ENCODE measurements at places on chromosomes 11 and 22.

DNA sequence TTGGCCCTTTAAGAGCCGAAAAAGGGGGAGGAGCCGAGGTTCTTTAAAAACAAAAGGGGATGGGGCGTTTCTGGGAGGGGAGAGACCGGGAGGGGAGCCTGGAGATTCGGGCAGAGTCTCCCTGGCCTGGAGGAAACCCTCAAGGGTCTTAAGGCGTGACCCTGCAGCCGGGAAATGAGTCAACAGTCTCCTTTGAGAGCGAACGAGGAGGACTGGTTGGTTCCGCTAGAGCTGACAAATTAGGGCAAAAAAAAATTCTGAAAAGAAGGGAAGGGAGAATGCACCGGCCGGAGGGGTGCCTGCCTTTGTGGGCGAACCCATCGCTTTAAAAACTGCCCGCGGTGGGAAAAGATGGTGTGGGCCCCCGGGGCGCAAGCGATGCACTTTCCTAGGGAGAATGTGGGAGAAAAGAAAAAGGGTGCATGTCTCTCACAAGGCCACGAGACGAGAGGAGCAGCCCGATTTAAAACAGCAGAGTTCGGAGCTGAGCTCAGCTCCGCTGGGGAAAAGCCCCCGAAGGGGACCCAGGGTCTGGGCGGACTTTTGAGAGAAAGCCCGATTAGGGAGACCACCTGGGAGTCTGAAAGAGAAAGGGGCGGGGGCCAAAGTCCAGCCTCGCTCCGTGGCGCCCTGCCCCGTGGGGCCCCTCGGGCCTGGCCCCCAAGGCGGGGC lies 874 bp downstream of the ZFTA start:
- peak; percentile 61 for DNase-seq

- no peak for DNase-seq
Observed at GRCh38 chr11:34426766-34427185, 12.0 kb upstream of the CAT start.

- no peak for DNase-seq
Observed at GRCh38 chr11:68998390-68998911, 14.6 kb downstream of the MRGPRF start.

DNA sequence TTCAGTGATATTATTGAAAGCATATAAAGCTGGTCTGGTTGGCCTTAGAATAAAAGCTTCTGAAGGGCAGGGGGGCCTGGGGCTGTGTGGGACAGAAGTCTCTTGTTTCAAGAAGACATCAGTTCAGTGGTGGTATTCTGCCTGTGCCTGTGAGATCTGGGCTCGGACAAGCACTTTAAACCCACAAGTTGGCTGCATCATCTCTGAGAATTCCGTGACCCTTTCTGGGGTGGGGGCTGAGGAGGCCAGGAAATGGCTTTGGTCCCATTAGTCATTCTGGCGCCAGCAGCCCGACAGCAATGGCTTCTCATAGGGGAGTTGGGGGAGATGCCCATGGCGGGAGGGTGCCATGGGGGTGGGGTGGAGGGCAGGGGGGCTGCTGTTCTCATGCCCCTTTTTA lies 104.1 kb downstream of the PKNOX2 start:
- no peak for DNase-seq

DNA sequence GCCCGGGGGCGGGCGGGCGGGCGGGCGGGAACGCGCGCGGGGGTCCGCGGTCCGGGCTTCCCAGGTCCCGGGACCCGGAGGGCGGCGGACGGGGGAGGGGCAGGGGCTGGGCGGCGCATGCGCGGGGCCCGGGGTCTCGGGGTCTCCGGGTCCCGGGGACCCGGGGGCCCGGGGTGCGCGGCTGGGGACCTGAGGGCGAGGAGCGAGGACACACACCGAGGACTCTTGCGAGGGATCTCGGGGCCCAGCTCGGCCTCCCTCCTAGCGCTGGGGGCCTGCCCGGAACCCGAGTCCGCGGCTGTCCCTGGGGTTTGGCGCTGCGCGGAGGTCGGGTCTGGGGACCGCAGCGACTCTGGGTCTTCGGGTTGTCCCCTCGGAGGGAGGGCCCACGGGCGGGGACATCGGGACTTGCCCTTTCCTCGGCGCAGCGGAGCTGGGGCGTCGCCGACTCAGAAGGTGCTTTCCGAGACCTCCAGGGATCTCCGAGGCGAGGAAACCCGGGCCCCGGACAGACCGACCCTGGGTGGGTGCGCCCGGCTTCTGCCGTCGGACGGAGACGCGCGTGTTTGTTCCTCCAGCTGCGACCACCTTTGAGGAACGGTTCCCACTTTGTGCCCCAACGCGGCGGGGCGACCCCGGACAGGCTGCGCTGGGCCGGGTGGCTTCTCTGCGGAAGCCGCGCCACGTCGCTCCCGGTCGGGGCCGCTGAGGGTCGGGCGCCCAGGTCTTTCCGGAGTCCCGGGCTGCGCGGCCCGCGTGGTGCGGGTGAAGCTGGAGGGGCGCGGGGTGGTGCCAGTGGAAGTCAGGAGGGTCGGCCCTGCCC lies 540 bp downstream of the PPARA start:
- no peak for DNase-seq

DNA sequence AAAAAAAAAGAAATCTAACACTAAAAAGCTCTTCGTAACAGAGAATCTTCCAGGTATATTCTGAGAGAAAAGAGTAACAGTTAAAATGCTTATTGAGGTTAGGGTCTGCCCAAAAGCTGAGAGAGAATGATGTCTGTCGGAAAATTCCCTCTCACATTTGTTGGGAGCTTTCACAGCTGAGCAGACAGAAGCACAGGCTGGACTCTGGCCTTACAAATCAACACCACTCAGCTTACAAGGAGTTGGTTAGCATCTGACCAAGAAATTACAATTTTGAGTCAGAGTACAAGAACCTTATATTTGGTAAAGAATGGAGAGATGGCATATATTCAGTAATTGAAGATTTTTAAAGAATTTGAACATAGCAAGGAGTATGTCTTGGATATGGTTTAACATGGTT lies 1561.0 kb upstream of the RAG2 start:
- no peak for DNase-seq

DNA sequence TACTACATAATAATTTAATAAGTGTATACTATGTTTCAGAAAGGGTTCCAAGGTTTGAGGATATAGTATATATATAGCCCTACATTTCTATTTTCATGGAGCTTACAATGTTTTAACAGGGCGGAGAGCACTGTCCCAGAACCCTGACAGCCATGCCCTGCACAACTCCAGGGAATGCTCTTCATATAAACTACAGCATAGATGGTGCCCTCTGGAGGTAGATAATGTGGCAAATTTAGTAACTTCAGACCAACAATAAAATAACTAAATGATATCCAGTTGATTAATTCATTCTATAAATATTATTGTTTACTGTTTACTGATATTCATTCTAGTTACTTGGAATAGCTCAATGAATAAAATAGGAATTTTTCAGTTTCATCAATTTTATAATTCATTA lies 693.7 kb upstream of the CCDC179 start:
- DNase-seq, result peak; percentile 7

DNA sequence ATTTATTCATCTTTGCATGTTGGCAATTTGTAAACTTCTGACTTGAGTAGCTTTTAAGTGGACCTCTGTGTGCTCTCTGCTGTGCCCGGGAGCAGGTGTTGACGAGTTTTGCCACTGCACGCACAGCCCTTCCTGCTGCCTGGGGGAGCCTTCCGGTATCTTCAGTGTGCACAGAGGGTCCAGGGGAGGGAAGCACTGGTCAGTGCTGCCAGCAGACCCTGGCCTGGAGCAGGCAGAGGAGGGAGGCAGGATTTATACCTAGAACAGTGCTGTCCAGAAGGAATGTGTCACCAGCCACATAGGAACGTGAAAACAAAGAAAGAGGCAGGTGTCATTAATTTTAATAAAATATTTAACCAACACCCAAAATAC lies 403.6 kb downstream of the TBC1D22A start:
- no peak for DNase-seq

DNA sequence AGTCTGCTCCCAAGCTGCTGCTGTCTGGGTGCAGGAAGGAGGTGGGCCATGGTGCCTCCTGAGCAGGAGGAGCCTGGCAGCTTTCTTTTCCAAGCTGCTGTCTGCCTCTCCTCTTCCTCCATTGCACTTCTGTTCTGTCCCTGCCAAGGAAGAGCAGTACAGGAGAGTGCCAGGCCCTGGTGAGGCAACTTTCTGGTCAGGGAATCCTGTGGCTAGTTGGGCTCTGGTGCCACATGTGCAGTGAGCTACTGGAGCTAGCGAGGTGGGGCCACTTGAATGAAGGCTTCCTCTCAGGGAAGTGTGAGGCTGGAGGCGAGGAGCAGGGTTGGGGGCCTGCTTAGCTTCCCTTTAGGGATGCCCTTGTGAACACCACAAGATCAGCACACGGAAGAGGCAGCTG lies 90.0 kb downstream of the TSPAN18 start:
- peak; percentile 57 for DNase-seq

- DNase-seq, result peak; percentile 87
Observed at GRCh38 chr11:96254087-96254486, 88.9 kb downstream of the MAML2 start.

GRCh38 chr22:45883811-45884170 lies 93.2 kb downstream of the WNT7B start:
- no peak for DNase-seq

DNA sequence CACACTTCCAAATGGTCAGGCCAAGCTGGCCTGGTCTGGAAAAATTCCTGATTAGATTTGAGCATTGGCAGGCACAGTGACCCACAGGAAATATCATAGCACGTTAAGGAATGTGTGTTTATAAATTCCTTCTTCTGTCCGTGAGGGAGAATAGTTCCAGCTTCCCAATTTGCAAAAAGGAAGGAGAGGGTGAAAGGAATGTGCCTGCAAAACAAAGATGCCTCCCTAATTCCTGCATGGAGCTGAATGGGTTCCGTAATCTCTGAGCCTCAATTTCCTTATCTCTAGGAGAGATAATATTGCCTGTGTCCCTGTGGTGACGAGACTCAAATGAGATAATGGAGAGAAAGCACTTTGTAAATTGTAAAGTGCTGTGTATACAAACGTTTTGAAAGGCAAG lies 105.1 kb downstream of the FEZ1 start:
- no peak for DNase-seq

DNA sequence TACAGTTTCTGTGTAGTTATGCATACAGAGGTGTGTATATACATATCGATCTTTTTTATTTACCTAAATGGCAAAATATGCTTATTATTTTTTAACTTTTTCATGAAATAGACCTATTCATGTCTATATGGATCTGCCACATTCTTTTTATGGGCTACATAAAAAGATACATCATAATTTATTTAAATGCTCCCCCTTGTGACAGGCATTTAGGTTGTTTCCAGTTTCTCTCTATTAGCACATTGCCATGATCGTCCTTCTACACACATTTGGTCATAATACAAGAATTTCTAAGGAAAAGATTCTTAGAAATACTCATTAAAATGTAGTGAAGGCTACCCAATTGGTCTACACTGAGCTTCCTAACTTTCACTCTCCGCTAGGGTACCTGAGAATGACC lies 1067.4 kb downstream of the OPCML start:
- DNase-seq, result no peak

GRCh38 chr11:73493956-73494598 lies 103.8 kb downstream of the FAM168A start:
- peak; percentile 72 for DNase-seq

GRCh38 chr11:123357353-123357989 lies 72.6 kb upstream of the GRAMD1B start:
- DNase-seq, result no peak

DNA sequence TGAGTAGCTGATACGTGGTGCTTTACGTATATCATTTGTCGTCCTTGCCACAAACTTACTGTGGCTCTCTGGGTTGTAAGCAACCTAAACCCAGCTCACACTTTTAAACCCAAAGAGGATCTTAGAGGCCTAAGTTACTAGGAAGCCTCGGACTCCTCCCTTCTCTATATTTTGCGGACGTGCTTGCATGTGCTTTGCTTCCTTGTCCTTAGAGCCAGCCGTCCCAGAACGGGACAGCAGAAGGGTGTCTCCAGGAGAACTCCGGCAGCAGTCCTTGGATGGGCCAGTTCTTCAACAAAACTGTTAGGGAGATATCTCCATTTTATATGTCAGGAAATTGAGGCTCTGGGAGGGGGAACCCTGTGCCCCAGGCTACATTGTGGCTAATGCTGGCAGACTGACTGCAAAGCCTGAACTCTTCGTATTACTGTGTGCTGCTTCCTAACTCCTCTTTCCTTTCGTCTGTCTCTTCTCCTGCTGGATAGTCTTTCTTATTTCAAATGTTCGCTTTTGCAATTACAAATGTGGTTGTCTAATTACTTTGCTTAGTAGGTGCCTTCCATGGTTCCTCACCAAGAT lies 33.8 kb downstream of the TNRC6B start:
- no peak for DNase-seq

DNA sequence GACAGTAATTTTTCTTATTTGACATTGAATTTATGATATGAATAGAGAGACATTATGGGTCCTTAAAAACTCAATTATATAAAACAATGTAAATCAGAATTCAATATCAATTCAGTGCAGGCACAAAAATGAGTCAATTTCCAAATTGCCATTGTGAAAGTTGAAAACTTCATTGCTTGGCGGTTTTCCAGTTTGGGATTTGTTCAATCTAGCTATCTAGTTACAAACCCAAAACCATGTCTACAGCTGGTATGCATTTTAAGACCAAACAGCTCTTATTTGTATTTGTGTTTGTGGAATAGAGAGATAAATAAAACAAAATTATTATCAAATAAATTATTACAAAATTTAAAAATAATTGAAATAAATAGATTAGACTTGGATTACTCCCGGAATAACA lies 1206.6 kb upstream of the RAG2 start:
- DNase-seq, result no peak

GRCh38 chr11:12330485-12331231 lies 46.7 kb upstream of the PARVA start:
- no peak for DNase-seq

GRCh38 chr22:38419121-38419857 lies 35.7 kb downstream of the KCNJ4 start:
- DNase-seq, result no peak

DNA sequence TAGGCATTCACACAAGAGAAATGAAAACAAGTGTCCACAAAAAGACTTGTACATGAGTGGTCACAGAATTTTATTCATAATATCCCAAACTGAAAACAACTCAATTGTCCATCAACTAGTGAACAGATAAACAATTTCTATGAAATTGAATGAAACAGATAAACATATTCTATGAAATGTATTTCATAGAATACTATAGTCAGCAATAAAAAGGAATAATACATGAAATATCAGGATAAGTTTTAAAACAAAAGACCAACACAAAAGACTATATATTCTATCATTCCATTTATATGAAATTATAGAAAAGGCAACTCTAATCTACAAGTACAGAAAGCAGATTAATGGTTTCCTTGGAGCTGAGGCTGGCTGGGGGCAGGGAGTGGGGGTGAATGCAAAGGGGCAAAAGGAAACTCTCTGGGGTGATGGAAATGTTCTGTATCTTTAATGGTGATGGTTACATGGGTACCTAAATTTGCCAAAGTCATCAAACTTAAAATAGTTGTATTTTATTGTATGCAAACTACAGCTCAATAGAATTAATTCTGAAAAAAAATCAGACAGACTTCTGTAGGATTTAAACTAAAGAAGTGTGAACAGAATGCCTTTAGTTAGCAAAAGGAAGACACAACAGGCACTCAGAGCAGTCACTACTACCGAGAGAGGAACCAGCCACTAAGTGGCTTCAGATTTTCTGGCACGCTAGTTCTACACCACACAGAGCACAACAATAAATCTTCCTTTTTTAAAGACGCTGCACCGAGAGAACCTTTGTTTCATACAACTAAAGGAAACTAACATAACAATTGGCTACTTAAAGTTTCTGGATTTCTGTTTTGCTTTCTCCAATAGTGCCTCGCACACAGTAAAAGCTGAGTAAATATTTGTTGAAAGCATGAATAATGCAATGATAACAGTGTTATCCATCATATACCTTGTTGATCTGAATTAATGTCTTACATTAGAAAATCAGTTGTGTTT lies 15.4 kb downstream of the CCDC34 start:
- no peak for DNase-seq

GRCh38 chr11:102451681-102452460 lies 694 bp downstream of the TMEM123 start:
- peak; percentile 88 for DNase-seq
